ENCODE measurements at places on chromosomes 13 and 19.
A peak's percentile ranks its signal among the peaks of the same experiment; 100 is the strongest.

GRCh38 chr13:110137680-110138009, 169.3 kb downstream of the COL4A1 start:
- peak; percentile 95 for DNase-seq

GRCh38 chr13:44583137-44583536, 7.0 kb upstream of the TSC22D1 start:
- no peak for DNase-seq

- DNase-seq = no peak
Measured at GRCh38 chr19:32178956-32179355, 166.5 kb upstream of the ZNF507 start.

DNA sequence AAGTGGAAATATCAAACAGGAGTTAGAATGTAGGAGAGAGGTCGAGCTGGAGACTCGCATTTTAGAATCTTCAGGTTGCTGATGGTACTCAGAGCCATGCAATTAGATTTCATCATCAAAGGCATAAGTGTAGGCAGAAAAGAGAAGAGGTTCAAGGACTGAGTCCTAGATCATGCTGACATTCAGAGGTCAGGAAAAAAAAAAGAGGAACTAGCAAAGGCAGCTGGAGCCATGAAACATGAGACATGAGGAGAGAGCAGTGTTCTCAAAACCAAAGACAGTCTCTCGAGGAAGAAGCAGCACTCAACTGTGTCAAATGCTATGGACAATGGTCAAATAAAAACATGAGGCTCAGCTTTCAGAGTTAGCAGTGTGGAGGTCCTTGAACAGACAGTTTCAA, 12.4 kb upstream of the TPP2 start:
- no peak for DNase-seq

DNA sequence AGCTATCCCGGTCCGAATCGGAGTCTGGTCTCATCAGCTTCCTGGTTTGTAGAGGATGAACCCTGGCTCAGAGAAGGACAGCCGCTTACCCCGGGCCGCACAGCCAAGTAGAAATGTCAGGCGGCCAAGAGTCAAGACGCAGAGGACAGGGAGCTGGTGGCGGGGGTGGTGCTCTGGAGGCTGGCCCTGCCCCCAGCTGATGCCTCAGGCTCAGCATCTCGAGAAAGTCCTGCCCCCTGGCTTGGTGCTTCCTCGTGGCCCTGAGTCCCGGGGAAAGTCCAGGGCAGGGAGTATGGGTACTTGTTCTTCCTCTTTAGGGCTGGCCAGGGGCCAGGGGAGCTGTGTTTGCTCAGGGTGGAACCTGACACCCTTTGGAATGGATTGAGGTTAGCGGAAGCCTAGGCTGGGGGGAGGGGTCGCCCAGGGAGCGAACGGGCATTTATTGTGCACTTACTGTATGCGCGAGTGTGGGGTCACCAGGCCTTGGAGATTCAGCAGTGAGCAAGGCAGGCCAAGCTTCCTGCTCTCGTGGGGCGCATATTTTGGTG, 2.2 kb downstream of the TJP3 start:
- DNase-seq = peak; percentile 40

DNA sequence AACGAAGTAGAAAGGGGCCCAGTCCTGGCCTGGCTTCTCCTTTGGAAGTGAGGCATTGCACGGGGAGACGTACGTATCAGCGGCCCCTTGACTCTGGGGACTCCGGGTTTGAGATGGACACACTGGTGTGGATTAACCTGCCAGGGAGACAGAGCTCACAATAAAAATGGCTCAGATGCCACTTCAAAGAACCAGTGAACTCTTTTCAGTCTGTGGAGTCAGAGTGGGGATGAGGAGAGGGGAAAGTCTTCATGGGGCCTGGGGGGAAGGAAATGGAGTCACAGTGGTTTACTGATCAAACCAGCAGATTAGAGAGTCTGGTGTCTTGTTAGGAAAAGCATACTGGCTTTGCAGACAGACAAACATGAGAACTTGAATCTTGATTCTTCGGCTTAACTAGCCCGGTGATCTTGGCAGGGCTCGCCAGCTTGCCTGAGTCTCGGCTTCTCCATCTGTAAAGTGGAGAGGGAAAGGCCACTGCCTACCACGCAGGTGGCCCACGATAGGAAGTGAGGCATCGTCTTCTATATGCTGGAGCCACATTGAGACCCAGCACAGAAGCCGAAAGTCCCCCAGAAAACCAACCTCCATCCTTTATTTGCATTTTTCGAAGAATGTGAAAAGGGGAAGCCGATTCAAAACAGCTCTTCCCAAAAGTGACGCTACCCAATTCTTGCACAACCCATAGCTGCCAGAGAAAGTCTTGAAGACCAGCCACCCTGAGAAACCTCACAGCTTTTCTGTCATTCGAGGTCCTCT, at the start of gene FFAR1:
Gene FFAR1 (plus strand): TSS at position 732 of the 759 bp plus-strand sequence. CDS start 3,650 bp downstream, outside the sequence.
- no peak for DNase-seq

DNA sequence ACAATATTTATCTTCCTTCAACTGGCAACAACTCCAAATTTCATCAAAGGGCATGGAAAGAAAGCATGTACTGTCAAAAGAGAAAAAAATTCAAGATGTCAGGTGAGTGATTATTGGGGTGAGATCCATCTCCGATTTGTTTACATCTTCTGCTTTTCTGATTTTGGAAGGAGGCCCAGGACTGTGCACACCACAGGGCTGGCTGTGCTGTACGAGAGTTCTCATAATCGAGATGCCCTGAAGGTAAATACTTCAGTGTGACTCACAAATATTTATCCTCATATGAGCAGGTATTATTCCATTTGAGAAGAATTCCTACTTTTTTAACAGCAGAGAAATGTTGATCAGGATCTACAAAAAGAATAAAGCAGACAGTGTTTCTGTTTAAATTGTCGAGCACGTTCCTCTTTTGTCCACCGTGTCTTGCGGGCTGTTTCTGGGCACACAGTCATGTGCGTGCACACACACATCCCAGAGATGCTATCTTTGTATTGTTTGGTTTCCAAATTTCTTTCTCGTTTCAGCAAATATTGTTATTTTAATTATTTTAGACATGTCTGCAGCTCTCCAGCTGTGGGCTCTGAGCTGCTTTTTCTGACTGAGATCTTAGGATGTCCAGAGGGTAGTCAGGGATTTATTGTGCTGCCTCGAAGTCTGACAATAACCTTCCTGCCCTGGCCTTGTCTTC, 103.8 kb downstream of the KL start:
- DNase-seq = no peak

DNA sequence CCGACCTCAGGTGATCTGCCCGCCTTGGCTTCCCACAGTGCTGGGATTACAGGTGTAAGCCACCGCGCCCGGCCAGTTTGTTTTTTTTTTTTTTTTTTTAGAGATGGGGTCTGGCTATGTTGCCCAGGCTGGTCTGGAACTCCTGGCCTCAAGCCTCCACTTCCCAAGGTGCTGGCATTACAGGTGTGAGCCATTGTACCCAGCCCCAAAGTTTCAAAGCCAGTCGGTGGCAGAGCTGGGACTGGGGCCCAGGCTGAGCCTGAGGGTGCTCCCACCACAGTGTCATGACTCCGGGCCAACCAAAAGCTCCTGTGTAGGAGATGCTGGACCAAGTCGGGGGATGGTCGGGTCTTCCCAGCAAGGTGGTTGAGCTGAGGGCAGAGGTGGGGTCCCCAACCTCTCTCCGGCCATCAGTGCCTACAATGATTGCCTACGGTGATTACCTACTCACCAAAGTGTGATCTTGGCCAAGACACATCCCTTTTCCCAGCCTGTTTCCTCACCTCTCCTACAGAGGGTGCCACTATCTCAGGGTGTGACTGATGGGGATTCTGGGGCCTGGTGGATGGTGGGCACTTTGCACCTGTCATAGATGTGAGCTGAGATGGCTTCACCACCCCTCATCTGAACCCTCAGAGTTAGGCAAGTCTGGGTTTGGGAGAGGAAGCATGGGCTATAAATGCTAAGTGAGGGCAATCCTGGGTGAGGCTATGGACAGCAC, 5.9 kb upstream of the SAMD1 start:
- no peak for DNase-seq

DNA sequence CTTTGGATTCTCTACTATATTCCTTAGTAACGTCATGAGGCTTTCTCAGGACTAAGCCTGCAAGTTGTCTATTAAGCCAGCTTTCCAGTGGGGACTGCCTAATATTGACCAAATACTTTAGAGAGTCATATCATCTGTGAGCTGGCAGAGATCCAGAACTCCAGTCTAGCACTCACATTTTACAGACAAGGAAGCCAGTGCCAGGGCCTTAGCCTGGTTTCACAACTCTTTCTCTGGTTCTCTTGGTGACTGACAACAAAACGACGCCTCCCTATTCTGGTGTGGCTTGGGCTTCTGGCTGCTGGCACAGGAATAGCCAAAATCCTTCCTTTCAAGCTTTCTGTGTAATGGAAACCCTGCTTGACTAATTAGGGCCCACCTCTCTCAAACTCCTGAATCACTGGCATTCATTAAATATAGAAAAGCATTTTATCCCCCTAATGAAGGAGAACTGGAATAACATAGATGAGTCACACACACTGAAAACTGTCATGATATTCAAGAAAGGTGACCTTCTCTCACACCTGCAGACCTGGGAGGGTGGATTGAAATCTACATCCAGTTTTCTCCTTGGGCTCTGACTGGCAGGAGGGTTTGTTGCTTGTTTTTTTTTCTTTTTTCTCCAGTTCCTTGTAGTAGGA, 75.2 kb upstream of the UBL3 start:
- peak; percentile 64 for DNase-seq

GRCh38 chr13:33846303-33847062, 28.5 kb downstream of the RFC3 start:
- no peak for DNase-seq

- no peak for DNase-seq
Measured at GRCh38 chr19:18089726-18090125, 3.0 kb upstream of the IL12RB1 start.

- DNase-seq = no peak
Measured at GRCh38 chr13:39956036-39956435, 300.6 kb downstream of the COG6 start.

GRCh38 chr13:100789968-100790367, 115.4 kb upstream of the TMTC4 start:
- no peak for DNase-seq

GRCh38 chr13:30808600-30808999, 73.3 kb downstream of the ALOX5AP start:
- DNase-seq = no peak

GRCh38 chr13:42148538-42148937, 100.1 kb downstream of the DGKH start:
- DNase-seq = no peak

GRCh38 chr13:26471807-26472206, 85.7 kb upstream of the WASF3 start:
- no peak for DNase-seq
